ENCODE measurements at places on chromosomes 1 and 21.

DNA sequence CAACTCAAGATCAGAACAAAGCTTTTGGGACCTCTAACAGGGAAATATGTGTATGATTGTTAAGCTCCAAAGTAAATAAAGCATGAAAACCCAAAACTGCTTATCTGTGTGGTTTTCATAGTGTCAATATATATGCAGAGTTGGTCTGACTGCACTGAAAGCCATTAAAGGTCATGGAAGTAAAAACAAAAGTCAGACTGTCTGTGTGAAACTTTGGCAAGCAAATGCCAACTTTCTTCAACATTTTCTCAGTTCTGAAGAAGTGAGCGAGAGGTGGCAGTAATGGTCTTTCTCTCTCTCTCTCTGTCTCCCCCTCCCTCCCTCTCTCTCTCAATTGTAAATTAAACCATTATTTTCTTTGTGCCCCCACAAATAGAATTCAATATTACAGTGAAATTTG lies 100.1 kb upstream of the S1PR1 start:
- no peak overlapping the region for H3K4me3 ChIP-seq
- no peaks in the 10 kb centered on the region for H3K27me3 ChIP-seq
- no peak for DNase-seq

GRCh38 chr1:229137271-229137670 lies 133.6 kb upstream of the RAB4A start:
- no peak overlapping the region for H3K4me3 ChIP-seq
- H3K27ac ChIP-seq, result no peak overlapping the region
- no peaks in the 10 kb centered on the region for H3K36me3 ChIP-seq
- H3K4me1 ChIP-seq, result no peaks in the 10 kb centered on the region
- H3K27me3 ChIP-seq, result no peaks in the 10 kb centered on the region

- H3K27me3 ChIP-seq, result peaks cover 7% of the 10 kb centered on the region
- H3K4me1 ChIP-seq, result no peaks in the 10 kb centered on the region
- H3K27ac ChIP-seq, result no peak overlapping the region
- H3K36me3 ChIP-seq, result no peaks in the 10 kb centered on the region
- H3K4me3 ChIP-seq, result no peak overlapping the region
These were observed 1.3 kb upstream of the DUSP23 start for GRCh38 chr1:159779403-159779851.

- peaks cover 5% of the 10 kb centered on the region for H3K4me1 ChIP-seq
- H3K36me3 ChIP-seq, result no peaks in the 10 kb centered on the region
- no peak for DNase-seq
- no peak overlapping the region for H3K27ac ChIP-seq
- no peaks in the 10 kb centered on the region for H3K27me3 ChIP-seq
These were observed 204.5 kb upstream of the KIAA0040 start for GRCh38 chr1:175397103-175397502.

DNA sequence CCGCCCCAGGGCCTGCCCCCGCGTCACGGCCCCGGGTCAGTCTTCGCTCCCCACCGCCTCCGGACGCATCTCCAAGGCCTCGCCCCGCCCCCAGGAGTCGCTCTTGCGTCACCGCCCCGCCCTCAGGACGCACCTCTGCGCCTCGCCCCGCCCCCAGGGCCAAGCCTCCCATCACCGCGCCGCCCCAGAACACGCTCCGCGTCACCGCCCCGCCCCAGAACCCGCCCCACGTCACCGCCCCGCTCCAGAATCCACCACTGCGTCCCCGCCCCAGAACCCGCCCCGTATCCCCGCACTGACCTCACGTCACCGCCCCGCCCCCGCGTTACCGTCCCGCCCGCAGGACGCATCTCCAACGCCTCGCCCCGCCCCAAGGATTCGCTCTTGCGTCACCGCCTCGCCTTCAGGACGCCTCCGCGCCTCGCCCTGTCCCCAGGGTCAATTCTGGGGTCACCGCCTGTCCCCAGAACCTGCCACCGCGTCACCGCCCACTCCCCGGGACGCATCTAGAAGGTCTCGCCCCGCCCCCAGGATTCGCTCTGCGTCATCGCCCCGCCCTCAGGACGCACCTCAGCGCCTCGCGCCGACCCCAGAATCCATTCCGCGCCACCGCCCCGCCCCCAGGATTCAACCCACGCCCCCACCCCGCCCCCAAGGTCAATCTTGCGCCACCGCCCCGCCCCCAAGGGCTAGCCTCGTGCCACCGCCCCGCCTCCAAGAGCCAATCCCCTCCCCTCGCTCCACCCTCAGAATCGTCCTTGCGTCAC lies 451 bp upstream of the CASP9 start:
- H3K4me1 ChIP-seq, result peaks cover 11% of the 10 kb centered on the region
- peak; percentile 99 for DNase-seq
- peak overlapping the region; percentile 97 for H3K27ac ChIP-seq
- H3K4me3 ChIP-seq, result peak overlapping the region; percentile 81
- H3K27me3 ChIP-seq, result no peaks in the 10 kb centered on the region
- H3K36me3 ChIP-seq, result no peaks in the 10 kb centered on the region

DNA sequence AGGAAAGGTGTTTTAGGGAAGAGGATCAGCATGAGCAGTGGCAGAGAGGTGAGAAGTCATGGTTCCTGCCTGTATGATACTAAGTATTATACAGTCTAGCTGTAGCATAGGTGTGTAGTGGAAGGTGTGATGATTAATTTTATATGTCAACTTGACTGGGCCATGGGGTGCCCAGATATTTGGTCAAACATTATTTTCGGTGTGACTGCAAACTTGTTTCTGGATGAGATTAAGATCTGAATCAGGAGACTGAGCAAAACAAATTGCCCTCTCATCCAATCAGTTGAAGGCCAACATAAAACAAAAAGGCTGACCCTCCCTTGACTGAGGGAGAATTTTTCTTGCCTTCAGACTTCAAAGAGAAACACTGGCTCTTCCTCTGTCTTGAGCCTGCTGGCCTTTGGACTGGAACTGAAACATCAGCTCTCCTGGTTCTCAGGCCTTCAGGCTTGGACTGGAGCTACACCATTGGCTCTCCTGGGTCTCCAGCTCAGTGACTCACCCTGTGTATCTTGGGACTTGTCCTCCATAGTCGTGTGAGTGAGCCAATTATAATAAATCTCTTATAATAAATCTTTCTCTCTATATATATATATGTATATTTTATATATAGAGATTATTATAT lies 6.8 kb upstream of the CDC42 start:
- no peak for DNase-seq
- H3K36me3 ChIP-seq, result no peaks in the 10 kb centered on the region
- H3K4me1 ChIP-seq, result no peaks in the 10 kb centered on the region
- H3K27ac ChIP-seq, result no peak overlapping the region
- H3K27me3 ChIP-seq, result no peaks in the 10 kb centered on the region
- H3K4me3 ChIP-seq, result no peak overlapping the region

GRCh38 chr1:166272851-166273250 lies 106.0 kb upstream of the FAM78B start:
- no peaks in the 10 kb centered on the region for H3K36me3 ChIP-seq
- H3K4me3 ChIP-seq, result no peak overlapping the region
- H3K4me1 ChIP-seq, result peaks cover 12% of the 10 kb centered on the region

DNA sequence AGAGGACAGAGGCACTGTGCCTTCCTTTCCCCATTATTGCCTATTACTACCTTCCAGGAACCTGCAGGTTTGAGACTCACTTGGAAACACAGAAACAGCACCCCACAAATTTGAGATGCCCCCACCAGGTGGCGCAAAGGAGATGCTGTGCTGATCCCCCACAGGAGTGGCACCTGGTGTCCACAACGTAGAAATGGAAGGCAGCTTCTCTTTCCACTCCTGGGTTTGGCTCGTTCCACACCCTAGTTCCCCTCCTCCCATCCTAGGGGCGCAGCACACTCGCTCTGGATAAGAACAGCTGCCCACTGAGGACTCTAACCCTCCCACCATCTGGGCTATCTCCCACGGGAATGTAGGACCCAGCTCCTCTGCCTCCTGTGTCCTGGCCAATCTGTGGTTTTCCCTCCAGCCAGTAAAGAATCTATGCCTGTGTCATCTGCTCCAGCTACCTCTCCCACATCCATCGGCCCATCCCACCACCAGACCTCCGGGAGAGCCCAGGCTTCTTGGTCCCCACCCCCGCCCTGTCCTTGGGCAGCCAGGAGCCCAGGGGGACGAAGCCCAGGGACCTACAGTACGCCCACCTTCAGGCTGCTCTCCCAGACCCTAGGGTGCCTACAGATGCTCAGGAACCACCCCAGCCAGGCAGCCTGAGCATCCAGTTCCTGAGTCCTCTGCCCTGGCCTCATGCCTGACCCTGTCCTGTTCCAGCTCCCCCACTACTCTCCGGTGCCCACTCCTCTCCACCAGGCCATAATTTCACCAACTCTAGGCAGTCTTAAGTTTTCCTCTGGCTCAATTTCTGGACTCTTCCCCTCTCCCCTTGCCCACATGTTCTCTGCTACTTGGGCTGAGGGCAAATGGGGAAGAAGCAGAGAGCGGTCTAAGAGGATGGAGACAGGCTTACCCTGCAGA lies 549 bp downstream of the THBS3 start:
- no peaks in the 10 kb centered on the region for H3K27me3 ChIP-seq
- peak overlapping the region; percentile 76 for H3K4me3 ChIP-seq
- DNase-seq, result peak; percentile 70
- peaks cover 16% of the 10 kb centered on the region for H3K36me3 ChIP-seq

DNA sequence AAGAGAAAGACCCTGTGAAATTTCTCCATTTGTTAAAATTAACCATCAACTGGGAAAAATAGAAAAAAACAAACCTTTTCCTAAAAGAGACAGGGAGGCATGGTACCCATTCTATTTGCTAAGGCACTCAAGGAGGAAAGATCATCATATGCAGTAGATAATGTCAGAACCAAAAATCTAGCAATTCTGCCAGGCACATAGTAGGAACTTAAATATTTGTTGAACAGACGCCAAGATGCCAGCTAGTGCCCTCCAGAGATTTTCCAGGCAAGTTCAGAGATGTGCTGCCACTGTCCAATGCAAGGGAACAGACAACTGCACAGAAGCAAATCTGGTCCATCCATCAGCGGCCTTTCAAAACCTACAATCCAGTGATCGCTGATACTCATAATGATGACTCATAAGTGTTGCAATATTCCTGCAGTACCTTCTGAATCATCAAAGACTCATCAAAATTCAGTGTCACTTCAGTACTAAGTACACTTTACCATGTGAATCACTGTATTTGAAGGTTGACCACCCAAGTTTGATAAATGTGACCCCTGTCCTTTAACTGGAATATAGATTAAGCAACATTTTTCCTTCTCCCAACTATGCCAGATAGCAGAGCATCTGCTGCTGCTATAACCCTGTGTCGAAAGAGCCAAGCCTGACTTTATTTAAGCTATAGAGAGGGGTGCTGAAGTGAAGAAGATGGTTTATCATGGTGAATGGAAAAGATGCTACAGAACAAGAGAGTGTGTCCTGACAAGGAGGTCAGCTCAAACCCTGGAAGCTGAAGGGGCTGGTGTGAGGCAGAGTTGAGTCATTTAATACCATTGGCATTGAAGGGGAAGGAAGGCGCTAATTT lies 99.1 kb downstream of the MT1HL1 start:
- no peak for DNase-seq
- H3K36me3 ChIP-seq, result peaks cover 1% of the 10 kb centered on the region
- H3K4me3 ChIP-seq, result no peak overlapping the region

DNA sequence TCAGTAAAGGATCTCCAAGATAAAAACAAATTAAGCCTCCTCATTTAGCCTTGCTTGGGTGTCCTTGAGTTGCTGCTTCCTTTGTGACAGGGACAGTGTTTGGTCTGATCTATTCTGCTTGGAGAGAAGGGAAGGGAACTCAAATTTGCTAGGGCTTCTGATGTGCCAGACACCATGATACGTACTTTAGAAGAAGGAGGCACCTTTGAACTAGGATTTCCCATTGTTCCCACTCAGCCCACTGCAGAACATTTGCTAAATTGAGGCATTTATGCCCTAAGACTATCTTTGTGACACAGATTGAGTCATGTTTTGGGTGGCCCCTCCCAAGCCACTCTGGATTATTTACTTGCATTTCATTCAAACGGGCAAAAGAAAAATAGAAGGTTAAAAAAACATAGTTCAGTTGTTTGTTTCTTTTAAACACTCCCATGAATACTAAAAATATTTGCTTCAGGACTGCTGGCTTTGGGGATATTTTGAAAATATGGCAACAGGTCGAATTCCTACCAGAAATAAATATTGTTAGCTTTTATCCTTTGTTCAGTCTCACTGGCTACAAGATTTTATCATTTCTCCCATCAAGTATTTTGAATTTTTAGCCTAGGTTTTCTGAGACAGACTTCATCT lies 81.9 kb upstream of the WLS start:
- no peak overlapping the region for H3K27ac ChIP-seq
- no peaks in the 10 kb centered on the region for H3K36me3 ChIP-seq
- peak overlapping the region; percentile 11 for H3K4me3 ChIP-seq
- no peak for DNase-seq
- peaks cover 18% of the 10 kb centered on the region for H3K4me1 ChIP-seq

DNA sequence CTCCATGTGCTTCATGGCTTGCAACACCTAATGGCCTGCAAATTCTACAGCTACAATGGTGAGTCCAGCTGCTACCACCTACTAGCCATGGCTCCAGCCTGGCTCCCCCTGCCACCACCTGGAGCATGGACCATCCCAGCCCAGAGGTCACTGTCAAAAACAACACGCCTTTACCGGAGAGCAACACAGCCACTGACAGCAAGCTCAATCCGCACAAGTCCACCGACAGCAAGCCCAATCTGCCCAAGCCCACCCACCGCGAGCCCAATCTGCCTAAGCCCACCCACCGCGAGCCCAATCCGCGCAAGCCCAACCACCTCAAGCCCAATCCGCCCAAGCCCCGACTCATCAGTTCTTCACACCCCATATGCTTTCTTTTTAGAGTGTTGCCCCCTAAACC lies 128.2 kb downstream of the KIF26B start:
- no peaks in the 10 kb centered on the region for H3K4me1 ChIP-seq
- no peaks in the 10 kb centered on the region for H3K27me3 ChIP-seq
- no peak for DNase-seq
- no peak overlapping the region for H3K27ac ChIP-seq
- no peaks in the 10 kb centered on the region for H3K36me3 ChIP-seq
- no peak overlapping the region for H3K4me3 ChIP-seq

- H3K27me3 ChIP-seq, result no peaks in the 10 kb centered on the region
- H3K27ac ChIP-seq, result no peak overlapping the region
- peak overlapping the region; percentile 18 for H3K4me3 ChIP-seq
- no peak for DNase-seq
These were observed 33.8 kb downstream of the ZBTB17 start for GRCh38 chr1:15941899-15942660.

DNA sequence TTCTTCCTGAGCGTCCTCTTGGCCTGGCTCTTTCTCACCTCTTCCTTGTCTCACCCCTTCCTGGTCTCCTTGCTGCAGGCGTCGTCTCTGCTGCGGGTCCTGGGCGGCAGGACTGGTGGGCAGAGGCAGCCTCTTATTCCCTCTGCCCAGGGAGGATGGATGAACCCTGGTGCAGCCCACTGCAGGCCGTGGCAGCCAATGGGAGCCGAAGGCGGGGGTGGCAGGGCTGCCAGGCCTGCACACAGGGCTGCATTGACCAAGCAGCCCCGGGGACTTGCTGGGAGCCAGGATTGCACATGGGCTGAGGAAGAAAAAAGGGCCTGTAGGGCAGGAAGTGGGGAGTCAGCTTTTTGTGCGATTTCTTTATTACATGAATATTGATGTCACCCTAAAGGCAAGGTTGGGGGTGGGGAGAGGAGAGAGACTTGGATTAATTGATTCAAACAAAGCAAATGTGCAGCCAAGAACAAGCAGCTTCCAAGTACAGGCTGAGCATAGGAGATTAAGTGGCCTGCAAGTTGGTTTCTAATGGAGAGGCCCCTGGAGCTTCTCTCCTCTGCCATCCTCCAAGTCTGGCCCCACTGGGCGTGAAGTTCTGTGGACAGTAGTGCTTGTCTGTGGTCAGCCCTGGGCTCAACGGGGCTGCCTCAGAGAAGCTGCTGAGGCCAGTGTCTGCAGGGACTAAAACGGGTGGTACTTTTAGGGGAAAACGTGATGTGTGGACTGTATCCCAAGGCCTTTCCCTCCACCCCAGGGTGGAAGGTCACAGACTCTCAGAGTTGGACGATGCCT lies at the start of gene S100B:
Gene S100B, minus strand, starts transcription at position 108 of the 792 bp plus-strand sequence. CDS start 2,667 bp downstream, outside the sequence.
- H3K36me3 ChIP-seq, result no peaks in the 10 kb centered on the region
- no peak within 1 kb of the TSS for H3K27ac ChIP-seq
- H3K4me3 ChIP-seq, result no peak within 1 kb of the TSS
- no peaks in the 10 kb centered on the region for H3K27me3 ChIP-seq
- no peak for DNase-seq
